ENCODE measurements at places on chromosomes 1 and 21.

DNA sequence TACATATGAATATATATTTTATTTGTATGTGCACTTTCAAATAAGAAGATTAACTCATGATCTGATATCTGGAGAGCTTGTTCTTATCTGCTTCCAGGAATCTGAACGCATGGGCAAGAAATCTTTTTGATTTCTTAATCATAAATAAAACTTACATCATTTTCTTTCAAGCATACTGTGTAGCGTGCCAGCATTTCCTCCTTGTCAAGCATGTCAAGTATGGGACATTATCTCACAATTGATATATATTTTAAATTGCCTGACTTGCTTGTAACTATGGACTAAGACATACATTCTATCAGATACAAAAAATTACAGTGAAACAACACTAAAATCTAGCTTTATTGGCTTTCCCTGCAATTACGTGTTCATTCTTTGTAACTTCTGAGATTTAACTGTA, 1128.2 kb downstream of the PLA2G4A start:
- DNase-seq = no peak

DNA sequence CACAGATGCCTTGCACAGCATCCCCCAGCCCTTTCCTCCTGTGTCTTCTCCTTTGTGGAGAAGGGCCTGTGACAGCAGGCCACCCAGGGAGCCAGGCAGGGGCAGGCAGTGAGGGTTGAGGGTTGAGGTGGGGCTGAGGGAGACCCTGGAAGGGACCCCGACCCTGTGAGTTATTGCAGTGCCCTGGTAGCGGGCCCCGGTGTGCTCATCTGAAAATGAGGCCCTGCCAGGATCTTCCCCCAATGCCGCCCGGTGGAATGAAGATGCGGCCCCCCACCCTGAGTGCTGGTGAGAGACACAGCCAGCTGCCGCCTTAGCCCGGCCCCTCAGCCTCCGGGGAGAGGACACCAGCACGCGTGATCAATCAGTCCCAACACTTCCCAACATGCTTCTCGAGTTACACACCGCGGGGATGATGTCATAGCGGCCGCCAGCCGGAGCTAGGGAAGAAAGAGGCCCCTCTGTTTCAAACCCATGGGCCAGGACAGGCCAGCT, 36.2 kb upstream of the ACTRT2 start:
- no peak for DNase-seq

GRCh38 chr1:43312212-43312623, 11.4 kb downstream of the TIE1 start:
- no peak for DNase-seq

DNA sequence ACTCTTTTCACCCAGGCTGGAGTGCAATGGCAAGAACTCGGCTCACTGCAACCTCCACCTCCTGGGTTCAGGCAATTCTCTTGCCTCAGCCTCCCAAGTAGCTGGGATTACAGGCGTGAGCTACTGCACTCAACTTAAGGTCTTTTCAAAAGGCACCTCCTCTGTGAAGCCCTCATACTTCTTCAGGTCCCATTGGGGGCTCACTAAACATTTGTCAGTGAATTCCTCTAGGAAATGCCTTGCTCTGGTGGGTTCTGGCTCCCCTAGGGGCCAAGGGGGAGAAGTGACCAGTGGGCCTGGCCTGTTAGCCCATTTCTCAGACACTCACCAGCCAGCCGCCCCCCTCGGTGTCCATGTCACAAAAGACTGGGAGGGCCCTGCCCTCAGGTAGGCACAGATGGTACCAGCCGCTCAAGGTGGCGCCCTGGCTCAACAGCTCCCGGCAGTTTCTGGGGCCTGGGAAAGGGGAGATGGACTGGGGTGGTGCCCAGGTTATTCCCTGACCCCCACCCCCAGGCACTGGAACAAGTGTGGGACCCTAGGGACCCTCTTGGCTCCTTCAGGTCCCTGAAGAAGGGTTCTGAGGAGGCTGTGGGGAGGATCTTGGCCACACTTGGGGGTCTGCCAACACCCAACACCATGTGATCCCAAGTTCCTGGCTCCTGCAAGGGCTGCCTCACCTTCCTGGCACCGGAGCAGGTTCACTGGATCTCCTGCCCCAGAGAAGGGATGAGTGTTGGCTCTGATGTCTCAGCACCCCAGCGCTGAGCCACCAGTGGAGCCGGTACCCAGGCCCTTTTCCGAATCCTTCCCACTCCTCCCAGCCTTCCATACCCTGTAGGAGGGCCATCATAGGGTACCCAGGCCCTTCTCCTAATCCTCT, 1.6 kb downstream of the FCN3 start:
- no peak for DNase-seq

DNA sequence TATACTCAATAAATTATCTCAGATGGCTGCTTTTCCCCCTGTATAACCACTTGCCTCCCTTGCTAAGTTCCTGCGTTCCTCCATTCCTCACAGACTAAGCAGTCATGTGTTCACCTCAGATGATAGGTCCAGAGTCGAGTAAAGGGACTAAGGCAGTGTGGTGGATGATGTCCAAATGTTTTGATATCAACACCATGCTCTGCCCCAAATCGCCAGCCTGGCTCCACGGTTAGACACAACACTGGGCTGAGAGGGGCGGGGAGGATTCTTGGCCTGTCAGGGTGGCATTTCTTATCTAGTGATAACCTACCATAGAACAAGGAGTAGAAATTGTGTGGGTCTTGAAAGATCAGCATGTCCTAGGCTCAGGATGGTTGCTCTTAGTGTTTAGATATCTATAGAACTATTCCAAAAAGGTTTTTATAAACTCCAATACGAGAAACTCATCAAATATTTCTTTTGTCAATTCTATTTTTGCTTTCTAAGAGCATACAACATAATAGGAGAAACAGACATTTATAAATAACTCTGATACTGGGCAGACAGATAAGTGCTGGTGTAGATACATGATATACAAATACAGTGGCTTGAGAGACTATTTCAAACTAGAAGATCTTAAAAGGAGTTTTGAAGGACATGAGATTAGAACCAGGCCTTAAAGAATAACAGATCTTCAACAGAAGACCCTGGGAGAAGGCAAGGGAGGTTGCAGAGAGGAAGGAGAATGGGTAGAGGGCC, 21.5 kb downstream of the GJA5 start:
- no peak for DNase-seq

GRCh38 chr1:181120924-181121323, 32.4 kb downstream of the IER5 start:
- no peak for DNase-seq

DNA sequence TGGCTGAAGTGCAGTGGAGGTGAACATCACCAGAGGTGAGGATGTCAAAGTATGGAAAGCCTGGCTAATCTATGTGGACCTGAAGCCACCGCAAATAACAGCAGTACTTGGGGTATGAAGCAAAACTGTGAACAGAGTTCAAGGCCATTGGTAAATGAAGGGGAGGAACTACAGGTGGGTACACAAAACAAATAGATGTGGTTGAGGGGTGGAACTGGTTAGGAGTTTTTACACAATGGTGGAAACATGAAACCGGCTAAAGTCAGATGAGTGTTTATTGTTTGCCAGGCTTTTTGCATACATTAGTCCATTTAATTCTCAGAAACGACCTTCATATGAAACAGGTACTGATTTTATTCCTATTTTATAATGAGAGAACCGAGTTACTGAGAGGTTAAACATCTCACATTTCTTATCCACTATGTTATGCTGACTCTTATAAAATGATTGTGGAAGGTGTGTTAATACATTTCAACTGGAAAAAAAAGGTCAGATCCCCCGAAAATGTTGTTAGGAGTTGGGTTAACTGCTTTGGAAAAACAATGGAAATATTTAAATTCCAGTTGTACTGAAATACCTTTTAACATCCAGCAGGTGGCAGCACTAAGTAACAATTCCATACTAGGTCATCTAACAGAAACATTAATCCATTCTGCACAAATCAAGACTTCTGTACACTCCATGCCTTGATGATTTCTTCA, 44.3 kb upstream of the GTF2B start:
- DNase-seq = no peak

GRCh38 chr21:45276596-45276995, 11.1 kb downstream of the POFUT2 start:
- DNase-seq = no peak

GRCh38 chr1:102466487-102466886, 469.8 kb upstream of the OLFM3 start:
- DNase-seq = no peak

DNA sequence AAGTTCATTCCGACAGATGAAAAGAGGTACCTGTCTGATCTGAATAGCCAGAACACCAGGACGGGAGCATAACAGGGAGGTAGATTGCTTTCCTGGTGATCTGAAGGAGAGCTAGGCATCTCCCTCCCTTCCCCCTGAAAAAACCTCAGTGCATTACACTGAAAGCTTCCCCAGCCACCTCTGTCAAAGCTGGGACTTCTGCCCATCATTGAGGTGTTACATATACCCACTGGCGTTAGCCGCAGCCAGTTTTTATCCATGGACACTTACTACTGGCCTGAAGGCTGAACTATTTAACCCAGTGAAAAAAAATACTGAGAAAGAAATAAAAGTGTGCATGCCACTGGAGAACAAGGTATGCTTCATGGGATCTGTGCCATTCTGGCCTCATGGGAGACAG, 568.3 kb upstream of the ADAMTS5 start:
- no peak for DNase-seq

GRCh38 chr21:26136671-26137070, 33.9 kb downstream of the APP start:
- DNase-seq = no peak

DNA sequence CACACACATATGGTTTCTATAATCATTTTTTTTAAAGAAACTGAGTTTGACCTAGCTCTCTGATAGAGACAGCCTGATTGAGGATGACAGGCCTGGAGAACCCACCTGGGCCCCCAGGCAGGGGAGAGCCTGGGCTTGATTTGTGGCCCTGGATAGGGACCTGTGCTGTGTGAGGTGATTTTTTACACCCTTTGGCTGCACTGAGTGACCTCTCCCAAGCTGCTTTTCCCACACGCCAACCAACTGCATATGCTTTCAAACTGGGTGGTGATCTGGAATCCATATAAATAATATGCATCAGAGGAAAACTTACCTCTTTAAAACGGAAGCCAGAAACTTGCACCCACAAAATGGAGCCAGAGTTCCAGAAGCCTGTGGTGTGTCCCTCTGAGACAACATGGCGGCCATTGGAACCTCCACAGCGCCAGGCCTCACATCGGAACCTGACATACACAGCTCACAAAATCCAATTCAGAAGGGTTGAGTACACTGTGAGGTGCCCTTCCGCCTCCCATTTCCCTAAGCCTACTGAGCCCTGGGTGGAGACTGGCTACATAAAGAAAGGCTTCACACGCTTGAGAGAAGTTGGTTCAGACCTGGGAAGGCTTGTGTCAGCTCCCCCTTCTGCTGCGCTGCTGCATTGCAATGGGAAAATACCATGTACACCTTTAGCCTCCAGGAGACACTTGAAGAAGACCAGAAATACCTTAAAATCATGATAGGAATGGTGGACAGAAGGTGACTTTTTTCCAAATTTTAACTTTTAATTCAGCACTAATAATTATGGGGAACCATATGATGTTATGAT, 160.7 kb downstream of the HHIPL2 start:
- DNase-seq = no peak

GRCh38 chr21:22725436-22725835, 1727.2 kb downstream of the NCAM2 start:
- DNase-seq = no peak

- DNase-seq = no peak
These were observed 95.0 kb downstream of the EPHB2 start for GRCh38 chr1:22805672-22806038.

DNA sequence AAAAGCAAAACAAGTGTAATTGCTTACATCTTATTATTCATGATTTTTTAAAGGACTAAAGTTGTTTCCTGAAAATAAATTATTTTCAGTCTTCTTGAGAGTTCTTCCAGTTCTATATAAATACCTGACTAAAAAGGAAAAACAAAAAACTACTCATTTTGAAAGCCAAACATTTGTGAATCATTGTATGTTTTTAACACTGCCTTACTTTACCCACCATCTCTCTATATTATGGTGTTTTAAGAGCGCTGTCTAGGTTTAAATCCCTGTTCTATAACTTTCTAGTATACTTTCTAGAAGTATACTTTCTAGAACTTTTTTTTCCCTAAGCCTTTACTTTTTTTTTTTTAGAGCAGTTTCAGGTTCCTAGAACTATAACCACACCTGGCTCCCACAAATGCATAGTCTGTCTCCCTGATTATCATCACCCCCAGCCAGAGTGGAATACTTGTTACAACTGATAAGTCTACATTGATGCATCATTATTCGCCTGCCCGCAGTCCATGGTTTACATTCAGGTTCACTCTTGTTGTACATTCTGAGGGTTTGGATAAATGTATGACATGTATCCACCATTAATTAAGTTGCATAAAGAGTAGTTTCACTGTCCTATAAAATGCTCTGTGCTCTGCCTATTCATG, 9.8 kb downstream of the RSBN1 start:
- DNase-seq = no peak

DNA sequence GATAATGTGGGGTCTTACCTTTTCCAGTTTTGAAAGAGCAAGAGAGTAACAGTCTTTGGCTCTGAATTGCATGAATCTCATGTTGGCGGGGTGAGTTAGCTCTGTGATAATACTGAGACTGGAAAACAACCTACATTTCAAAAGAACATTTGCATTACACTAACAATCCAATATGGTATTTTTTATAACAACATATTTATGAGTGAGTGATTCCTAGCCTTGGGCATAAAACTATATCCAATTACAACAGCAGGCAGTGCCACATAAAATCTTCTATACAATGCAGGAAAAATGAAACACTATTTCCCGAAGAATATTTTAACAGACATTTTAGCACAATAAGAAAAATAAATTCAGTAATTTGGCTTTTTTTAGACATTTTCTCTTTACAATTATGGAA, 303.0 kb downstream of the KCNT2 start:
- DNase-seq = no peak

GRCh38 chr1:165152727-165153126, 203.8 kb downstream of the LMX1A start:
- DNase-seq = no peak

DNA sequence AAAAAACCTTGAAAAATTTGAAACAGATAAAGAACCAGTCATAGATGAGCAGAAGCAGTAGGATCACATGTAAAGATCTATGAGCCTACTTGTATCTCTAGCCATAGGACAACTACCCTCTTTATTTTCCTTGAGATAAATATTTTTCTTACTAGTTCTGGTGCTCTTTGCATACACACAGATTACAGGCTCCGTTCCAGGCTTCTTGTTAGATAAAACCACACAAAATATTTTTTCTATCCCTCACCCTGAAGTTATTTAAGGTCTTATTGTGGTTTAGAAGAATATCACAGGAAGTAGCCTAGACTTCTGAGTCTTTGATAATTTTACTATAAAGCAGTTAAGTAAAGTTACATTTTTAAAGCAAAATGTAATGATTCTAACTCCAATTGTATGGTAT, 512.2 kb downstream of the NEGR1 start:
- peak; percentile 50 for DNase-seq

GRCh38 chr1:39788758-39789570, at the start of gene BMP8B:
Gene BMP8B (minus strand): TSS chr1:39788865. CDS start chr1:39788485, 380 bp downstream.
- DNase-seq = no peak

- DNase-seq = no peak
These were observed 46.4 kb downstream of the WNT9A start for GRCh38 chr1:227901239-227901905.

DNA sequence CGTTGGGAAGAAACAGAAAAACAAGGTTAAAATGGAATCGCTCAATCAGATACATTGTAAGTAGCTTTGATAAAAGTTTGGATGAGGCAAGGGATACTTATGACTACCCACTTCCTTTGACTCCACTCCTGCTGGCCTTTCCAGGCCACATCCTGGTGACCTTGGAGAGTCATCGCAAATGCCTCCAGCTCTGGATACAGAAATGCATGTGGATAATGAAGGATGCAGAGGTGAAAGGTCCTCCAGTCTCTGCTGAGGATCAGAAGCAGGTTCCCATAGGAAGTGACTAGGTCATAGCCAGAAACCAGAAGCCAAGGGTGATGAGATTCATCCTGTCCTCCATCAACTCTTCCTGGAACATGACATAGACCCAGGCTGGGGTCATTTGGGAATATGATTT, 6.2 kb upstream of the CAMK1G start:
- DNase-seq = no peak
